CD4-positive, alpha-beta T cell treated with Interleukin-4 for 1 hour (primary cell): ENCODE measurements at places on chromosomes 1 and 21.

DNA sequence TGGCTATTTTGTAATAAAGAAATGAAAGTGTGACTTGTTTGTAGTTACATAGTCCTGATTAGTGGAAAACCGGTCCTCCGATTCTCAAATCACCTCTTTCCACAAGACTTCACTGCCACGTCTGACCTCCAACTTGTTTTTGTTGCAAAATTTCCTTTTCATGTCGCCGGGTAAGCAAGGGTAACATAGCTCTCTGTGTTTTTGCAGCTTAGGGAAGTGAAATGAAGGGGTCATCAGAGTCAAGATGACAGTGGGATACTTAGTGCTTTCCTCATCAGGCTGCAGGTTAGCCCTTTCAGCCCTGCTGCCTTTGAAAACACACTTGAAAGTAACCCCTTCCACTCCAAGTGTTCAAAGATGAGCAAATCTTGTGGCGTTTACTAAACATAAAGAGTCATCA, 217.9 kb downstream of the USP25 start:
- no peak for DNase-seq

DNA sequence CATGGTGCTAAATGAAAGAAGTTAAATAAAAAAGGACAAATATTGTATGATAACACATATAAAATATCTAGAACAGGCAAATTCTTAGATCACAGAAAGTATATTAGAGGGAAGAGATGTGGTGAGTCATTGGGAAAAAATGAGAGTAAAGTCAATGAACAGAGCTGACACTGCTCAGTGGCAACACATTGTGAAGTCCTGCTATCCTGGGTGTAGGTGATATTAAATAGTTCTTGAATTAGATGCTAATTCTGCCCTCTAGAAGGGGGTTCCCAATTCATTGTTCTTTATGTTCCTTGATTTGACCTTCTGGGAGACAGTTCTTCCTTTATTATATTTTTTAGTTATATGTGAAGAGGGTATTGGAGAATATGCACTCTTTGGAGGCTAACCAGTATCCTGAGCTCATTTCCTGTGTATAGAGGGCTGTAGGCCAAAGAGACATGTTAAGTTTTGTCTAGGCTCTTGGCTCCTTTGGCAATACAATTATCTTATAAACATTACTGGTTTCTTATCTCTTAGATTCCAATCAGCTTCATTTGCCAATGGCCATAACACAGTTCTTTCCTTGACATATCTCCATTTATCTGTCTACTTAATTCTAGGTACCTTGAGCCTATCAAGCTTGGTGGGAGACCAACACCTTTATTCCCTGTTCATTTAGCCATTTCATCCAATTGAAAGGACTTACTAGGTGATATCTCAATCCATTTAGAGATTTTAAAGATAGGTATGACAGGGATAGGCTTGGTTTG, 6.6 kb upstream of the SLC35A3 start:
- DNase-seq, result no peak

- no peak for DNase-seq
These were observed 56.9 kb downstream of the ODF2L start for GRCh38 chr1:86339014-86339812.

DNA sequence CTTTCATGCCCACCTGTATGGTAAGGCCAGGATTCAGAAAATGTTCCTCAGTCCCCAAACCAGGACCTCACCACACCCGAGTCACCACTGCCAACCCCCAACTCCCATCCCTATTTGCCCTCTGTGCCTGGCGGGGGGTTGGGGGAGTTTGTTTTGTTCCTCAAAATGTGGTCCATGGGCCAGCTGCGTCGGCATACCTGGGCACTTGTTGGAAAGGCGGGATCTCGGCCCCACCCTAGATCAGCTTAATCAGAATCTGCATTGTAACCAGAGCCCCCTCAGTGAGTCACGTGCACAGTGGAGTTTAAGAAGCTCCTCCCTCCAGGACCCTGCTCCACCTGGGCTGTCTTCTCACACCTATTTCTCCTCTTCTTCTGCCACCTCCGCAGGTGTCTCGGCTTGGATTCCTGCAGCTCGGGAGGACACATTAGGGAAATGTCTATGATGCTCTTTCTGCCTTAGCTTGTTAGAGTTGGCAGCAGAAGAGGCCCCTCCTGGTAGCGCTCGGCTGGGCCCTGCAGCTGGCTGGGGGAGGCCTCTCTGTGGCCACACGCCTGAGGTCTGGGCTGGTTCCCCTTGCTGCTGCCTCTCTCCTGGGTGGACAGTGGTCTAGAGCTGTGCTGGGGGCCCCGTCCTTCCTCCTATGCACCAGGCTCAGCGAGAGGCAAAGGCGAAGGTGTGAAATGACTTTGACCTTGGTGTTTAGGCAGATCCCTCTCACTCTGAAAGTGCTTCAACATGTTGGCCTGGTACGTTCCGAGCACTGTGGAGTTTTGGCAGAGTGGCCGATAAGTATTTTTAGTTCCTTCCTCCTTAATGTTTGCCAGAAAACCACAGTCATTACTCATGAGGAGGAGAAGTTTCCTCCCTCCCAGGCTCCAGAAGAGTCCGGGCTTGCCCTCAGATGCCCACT, 41.8 kb upstream of the CAMTA1 start:
- DNase-seq, result peak; percentile 35

DNA sequence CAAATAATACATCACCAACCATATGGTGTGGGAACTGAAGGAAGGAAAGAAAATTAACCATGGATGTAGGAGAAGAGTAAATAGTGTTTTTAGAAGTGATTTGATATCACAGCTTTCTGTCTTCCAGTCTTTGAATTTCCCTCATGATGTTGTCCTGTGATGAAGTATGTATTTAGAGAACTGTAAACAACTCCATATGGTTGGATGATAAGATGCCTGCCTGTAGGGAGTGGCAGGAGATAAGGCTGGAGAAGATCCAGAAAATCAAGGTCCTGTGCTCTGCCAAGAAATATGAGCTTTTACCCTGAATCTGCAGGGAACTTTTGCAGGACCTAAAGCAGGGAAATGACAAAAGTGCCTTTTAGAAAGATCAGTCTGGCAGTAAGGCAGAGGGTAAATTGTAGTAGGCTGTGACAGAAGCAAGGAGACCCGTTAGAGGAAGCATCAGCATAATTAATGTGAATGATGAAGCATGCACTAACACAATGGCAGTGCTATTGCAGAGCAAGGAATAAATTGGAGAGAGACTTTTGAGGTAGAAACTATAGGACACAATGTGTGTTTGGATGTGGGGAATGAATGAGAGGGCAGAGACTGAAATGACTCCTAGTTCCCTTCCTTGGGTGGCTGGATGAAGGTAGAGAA, 21.9 kb downstream of the CEPT1 start:
- DNase-seq, result no peak

GRCh38 chr1:193763266-193763665, 576.9 kb upstream of the B3GALT2 start:
- DNase-seq, result no peak

- DNase-seq, result no peak
These were observed 139.1 kb downstream of the TNR start for GRCh38 chr1:175604039-175604941.

GRCh38 chr1:29256979-29257804, 20.9 kb downstream of the PTPRU start:
- DNase-seq, result no peak

GRCh38 chr1:179083533-179083932, 1.7 kb downstream of the TOR3A start:
- no peak for DNase-seq

- no peak for DNase-seq
These were observed 76.9 kb upstream of the PGBD5 start for GRCh38 chr1:230502996-230503395.

DNA sequence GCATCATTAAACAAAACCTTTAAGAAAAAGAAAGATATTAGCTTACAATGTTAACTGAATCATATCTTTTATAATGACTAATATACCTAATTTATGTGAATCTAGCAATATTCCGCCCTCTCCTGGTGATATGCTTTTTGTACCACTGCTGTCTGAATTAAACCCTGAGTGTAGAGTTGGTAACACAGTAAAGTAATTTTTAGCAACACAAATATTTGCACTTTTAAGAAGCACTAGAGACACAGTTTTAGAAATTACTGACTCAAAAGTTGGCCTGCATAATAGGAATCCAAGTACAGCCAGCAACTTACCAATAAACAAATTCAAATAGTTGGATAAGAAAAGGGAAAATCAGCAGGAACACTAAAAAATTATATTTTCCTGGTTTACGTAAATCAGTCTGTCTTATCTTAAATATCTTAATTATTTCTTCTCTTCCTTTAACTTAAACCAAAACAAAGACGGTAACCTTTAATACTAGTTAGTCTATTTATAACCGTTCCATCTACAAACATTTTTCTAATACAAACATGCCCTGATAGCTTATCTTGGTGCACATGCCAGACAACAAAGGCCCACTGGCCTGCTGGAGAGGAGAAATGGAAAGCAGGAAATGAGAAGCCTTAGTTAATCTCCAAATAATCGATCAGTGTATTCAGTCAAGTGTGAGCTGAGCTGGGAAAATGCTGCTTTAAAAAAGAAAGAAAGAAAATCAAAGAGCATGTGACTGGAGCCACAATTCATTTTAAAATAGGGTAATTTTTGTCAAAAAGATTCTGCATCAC, 246.0 kb downstream of the RERE start:
- DNase-seq, result no peak

GRCh38 chr1:99358770-99359169, 94.5 kb downstream of the PLPPR4 start:
- no peak for DNase-seq

GRCh38 chr1:156583821-156584622, 4.5 kb downstream of the TTC24 start:
- peak; percentile 83 for DNase-seq

GRCh38 chr1:3921765-3922164, 21.7 kb upstream of the C1orf174 start:
- no peak for DNase-seq

DNA sequence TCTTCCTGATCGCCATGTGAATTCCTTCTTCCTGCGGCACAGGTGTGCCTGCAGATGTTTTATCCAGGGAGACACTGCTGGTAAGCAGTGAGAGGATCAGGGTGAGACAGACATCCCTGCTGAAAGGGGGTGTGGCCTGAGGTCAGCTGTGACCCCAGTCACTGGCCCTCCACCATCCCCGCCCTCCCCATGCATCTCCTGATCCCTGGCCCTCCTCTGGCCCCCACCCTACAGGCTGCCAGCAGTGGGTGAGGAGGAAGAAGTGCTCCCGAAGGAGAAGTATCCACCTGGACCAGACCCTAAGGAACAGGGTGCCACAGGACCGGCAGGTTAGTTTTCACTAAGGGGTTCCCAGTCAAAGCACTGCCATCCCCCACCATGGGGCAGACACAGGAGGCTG, 85.3 kb downstream of the GLIS1 start:
- no peak for DNase-seq

DNA sequence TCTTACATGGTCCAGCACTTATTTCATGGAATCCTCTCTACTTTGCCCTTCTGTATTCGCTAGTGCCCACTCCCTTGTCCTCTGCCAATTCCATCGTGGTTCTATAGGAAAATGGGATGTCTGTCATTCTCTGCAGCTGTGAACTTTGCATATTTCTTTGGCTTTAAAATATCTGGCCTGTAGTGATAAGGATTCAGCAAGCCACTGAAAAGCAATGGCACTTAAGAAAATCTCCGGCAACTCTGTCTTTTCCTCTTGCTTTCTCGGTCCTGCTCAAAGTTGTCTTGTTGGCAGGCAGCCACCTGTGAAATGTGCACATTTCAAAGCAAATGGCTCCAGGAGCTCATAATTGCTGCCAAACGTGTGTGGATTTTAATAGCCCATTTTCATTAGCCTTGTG, 91.8 kb downstream of the CHD1L start:
- no peak for DNase-seq

DNA sequence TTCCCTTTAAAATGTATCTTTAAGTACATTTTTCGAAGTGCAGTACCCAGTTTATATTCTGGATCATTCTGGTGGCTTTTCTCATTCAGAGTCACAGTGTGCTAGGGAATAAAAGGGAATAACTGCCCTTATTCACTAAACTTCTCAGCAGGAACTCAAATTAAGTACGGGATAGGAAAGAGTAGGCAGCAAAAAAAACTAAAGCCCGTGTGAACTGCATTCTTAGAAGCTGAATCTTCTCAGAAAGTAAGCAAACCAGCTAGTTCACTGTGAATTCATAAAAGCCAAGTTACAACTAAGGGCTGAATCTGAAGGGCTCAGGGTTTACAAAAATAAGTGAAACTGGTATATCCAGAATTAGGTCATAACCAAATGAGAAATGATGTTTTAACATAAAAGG, 22.0 kb downstream of the PRPF38A start:
- DNase-seq, result no peak

DNA sequence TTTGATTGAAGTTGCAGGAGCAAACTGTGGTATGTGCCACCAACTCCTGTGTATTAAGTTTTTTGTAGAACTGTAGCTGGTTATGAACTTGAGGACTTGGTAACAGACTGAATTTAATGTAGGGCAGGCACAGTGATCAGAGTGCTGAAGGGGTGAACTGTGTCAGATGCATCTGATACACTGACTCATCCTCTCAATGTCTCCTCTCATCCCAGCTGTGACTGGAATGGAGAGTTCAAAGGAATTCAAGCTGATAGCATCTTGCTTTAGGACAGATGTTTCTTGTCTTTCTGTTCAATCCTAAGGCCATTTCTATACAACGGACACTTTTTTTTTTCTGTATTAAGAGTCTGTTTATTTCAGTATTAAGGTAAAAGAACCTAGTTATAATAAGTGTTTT, 25.0 kb upstream of the GBP1 start:
- DNase-seq, result no peak

GRCh38 chr1:153292185-153292584, 20.6 kb downstream of the PGLYRP3 start:
- DNase-seq, result no peak

- no peak for DNase-seq
These were observed 2.5 kb downstream of the OLIG2 start for GRCh38 chr21:33028287-33028670.

GRCh38 chr1:185495007-185495406, 178.0 kb upstream of the IVNS1ABP start:
- DNase-seq, result no peak

- no peak for DNase-seq
These were observed 34.3 kb downstream of the ECE1 start for GRCh38 chr1:21255943-21256320.

GRCh38 chr1:197521118-197521739, 253.2 kb downstream of the CRB1 start:
- peak; percentile 47 for DNase-seq

GRCh38 chr1:205783904-205784303, 8.6 kb upstream of the RAB29 start:
- DNase-seq, result no peak

GRCh38 chr1:2255420-2256369, 27.6 kb downstream of the SKI start:
- DNase-seq, result peak; percentile 95

GRCh38 chr1:245939756-245940345, 567.2 kb downstream of the SMYD3 start:
- no peak for DNase-seq

- DNase-seq, result no peak
These were observed 63.3 kb downstream of the FYB2 start for GRCh38 chr1:56755911-56756310.

DNA sequence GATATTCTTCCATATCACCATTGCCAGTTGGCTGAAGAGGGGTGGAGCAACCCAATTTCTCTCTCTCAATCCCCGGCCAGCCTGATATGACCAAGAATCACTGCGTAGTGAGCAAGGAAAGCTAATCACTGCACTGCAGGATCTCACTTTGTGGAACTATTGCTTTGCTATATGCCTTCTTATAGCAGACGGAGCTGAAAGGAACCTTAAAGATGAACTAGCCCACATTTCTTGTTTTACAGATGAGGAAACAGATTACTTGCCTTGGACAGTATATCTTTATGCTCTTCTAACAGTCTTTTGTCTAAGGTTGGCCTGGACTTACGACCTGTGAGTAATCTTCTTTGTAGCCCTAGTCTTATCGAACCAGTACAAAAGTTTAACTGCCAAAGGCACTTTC, 7.6 kb downstream of the APOBEC4 start:
- DNase-seq, result no peak

GRCh38 chr21:20998886-20999285, 677 bp downstream of the NCAM2 start:
- no peak for DNase-seq
